ENCODE measurements at places on chromosomes 13 and 19.

DNA sequence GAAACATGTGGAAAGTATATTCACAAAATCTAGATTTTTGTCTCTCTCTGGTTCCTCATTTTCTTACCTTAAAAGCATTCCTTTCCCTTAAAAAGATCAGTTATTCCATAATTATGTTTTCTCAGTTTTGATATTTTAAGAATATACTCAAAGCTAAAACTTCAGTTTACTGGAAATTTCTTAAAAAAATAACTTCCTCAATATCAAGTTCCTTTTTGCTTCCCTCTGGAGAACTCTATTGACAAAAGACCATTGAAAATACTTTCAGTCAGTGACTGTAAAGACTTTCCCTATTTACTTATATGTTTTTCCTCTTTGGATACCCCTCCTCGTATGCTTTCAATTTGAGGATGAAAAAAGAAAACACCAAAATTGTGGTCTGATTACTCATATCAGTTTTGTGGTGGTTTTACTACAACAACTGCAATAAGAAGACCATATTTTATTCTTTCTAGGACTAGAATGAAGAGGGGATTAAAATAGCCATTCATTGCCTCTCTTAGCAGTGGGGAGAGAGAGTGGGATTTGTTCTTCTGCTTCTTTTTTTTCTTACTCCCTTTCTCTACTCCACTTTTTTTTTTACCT, 113.2 kb downstream of the ESD start:
- no peak for DNase-seq

DNA sequence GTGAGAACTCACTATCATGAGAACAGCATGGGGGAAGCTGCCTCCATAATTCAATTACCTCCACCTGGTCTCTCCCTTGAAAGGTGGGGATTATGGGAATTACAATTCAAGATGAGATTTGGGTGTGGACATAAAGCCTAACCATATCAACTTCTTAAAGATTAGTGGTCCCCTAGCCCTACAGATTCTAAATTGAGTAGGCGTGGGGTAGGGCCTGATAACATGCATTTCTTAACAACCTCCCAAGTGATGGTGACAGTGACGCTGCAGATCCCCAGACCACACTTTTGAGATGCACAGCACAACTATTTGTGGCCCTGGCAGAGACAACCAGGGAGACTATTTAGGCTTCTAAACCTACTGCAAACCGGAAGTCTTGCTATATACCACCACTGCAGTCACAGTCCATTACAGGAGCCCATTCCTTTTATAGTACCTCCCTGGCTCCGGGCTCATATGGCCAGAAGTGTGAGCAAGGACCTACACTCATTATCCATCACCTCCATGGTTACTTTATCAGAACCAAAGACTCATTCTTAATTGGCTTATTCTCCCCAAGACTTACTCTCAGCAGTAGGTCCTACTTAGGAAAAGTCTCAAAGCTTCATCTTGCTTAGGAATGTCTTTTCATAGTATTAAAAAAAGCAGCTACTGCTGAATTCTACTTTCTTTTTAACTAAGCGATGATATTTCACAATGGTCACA, 2.1 kb upstream of the DPY19L3 start:
- no peak for DNase-seq

DNA sequence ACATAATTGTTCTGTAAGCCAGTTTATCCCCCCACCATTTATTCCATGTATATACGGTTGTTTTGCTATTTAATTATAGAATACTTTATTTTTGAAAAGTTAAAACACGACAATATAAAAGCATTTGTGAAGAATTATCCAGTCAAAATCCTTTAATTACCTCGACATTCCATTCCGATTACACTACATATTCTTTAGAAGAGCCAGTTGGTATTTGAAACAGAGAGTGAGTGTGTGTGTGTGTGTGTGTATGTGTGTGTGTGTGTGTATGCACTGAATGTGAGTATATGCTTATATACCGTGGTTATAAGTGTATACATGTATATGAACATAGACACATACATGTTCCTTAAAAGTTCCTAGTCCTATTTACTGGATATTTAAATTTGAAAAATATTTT, 87.8 kb upstream of the KLF5 start:
- DNase-seq, result no peak

DNA sequence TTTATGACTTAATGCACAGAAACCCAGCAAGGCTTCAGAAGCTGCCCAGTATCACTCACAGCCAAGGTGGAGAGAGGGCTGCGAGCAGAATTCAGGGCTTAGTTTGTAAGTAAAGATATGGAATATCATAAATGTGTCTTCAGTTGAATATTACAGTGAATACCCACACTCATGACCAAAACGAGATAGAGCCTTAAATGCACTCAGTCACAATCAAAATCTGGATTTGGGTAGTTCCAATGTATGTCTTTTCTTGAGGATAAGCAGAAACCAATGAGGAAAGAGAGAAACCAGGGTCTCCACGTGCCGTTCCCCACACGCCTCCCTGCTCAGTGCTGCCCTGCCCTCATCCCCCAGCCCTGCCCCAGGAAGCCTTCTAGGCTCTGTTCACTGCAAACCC, 94.9 kb downstream of the ZIC5 start:
- DNase-seq, result no peak

GRCh38 chr13:50993934-50994333, 84.3 kb downstream of the RNASEH2B start:
- no peak for DNase-seq

DNA sequence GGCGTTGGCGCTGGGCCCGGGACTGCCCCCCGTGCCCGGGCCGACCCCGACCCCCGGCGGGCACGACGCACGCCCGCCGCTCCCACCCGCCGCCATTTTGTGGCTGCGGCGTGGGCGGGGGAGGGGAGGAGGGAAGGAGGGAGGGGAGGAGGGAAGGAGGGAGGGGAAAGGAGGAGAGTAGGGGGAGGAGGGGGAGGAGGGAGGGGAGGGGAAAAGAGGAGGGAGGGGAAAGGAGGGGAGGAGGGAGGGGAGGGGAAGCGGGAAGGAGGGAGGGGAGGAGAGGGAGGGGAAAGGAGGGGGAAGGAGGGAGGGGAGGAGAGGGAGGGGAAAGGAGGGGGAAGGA, at the start of gene BTBD2:
TSS of gene BTBD2 (minus strand) at position 107 of the 343 bp plus-strand sequence. CDS start at position 96, 11 bp downstream.
- DNase-seq, result peak; percentile 59

- no peak for DNase-seq
These were observed 47.0 kb downstream of the ZNF44 start for GRCh38 chr19:12247644-12248222.

DNA sequence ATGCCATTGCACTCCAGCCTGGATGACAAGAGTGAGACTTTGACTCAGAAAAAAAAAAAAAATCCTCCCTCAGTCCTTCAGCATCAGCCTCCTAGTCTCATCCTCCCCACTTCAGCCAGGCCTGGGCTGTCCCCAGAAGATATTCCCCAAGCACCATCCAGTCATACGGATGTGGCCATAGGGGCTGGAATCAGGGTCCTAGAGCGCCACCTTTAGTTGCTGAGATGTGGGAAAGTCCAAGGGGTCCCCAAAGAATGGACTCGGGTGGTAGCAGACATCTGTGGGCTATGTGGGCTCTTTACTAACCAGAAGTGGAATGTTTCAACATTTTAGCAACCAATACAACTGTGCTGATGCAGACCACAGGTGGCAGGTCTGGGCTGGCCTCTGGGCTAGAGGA, 3.1 kb upstream of the TYROBP start:
- DNase-seq, result no peak

- no peak for DNase-seq
These were observed 783 bp downstream of the RHPN2 start for GRCh38 chr19:33063753-33064457.

DNA sequence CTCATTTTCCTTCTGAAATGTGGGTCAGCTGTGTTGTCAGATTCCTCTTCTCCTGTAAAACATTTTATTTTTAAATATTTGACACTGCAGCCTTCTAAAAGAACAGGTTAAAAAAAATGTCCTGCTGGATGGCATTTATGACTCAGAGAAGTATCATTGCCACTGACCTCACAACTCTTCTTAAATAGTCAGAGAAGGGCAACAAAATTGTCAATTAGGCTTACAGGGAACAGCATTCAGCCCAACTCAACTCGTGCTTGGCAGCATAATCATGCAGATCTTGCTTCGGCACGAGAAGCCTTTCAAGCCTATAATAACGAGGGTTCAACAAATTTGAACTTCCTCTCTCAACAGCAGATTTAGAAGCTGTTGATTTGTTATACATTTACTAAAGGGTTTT, 296.7 kb upstream of the DACH1 start:
- DNase-seq, result no peak

DNA sequence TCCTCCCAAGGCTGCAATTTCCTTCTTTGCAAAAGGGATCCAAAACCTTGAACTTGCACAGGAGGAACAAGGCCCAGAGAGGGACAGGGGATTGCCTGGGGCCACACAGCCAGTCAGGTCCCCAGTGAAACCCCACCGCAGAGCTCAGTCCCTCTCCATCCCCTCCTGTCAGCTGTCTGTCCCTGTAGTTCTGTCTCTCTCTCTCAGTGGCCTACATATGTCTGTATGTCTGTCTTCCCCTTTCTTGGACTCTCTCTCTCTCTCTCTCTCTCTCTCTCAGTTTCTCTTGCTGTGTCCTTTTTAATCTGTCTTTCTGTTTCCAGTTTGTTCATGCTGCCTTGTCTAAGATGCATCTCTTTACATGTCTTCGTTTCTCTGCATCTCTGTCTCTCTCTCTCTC, 11.5 kb downstream of the CEACAM19 start:
- DNase-seq, result no peak

GRCh38 chr13:109680930-109681329, 105.5 kb downstream of the IRS2 start:
- DNase-seq, result no peak

GRCh38 chr19:29268103-29268502, 55.2 kb upstream of the UQCRFS1 start:
- DNase-seq, result no peak

DNA sequence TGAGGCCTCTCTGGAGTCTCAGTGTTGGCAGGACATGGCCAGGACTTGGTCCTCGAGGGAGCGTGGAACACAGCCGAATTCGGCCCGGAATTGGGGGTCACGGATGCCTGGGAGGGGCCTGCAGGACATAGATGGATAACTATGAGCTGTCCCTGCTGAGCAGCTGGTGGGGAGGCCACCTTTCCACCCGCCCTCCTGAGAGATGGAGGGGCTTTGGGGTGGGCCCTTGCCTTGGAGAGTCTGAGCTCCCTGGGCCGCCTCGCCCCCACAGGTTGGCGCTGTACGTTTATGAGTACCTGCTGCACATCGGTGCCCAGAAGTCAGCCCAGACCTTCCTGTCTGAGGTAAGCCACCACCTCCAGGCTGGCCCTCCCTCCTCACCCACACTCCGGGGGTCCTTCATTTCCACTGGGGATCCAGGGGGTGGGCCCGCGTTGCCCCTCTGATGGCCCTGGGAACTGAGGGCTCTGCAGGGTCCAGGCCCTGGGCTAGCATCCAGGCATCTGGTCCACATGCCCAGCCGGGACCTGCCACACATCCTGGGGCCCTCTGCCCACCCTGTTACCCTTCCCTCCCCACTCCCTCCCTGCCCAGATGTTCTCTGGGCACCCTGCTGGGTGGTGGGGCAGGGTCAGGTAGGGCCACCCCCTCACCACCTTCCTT, 8.0 kb downstream of the SSBP4 start:
- no peak for DNase-seq

- DNase-seq, result no peak
These were observed 3.0 kb upstream of the C19orf81 start for GRCh38 chr19:50646074-50646807.

DNA sequence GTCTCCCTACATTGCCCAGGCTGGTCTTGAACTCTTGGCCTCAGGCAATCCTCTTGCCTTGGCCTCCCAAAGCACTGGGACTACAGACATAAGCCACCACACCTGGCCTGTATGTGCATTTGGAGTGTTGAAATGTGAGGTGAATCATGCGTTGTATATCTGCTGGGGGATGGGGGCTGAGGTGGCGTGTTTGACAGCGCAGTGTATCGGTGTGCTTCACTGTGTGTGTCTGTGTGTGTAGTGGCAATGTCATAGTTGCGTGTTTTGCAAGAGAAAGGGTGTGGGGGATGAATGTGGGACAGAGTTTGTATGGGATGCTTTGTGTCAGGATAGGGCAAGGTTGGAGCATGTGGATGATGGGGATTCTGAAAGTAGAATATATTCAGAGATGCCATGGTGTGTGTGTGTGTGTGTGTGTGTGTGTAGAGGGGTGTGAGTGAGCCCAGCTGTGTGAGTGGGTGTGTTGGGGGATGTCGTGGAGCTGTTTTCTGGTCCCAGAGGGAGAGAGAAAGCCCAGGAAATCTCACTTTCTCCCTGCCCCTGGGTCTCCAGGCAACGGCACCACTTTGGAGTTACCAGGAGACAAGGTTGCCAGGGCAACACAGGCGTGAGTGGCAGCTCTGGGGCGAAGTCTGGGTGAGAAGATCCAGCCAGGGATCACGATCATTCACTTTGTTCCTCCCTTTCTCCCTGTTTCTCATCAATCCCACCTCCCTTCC, 1.1 kb upstream of the SWSAP1 start:
- DNase-seq, result no peak

GRCh38 chr13:101755228-101755887, 302.9 kb downstream of the ITGBL1 start:
- DNase-seq, result no peak

DNA sequence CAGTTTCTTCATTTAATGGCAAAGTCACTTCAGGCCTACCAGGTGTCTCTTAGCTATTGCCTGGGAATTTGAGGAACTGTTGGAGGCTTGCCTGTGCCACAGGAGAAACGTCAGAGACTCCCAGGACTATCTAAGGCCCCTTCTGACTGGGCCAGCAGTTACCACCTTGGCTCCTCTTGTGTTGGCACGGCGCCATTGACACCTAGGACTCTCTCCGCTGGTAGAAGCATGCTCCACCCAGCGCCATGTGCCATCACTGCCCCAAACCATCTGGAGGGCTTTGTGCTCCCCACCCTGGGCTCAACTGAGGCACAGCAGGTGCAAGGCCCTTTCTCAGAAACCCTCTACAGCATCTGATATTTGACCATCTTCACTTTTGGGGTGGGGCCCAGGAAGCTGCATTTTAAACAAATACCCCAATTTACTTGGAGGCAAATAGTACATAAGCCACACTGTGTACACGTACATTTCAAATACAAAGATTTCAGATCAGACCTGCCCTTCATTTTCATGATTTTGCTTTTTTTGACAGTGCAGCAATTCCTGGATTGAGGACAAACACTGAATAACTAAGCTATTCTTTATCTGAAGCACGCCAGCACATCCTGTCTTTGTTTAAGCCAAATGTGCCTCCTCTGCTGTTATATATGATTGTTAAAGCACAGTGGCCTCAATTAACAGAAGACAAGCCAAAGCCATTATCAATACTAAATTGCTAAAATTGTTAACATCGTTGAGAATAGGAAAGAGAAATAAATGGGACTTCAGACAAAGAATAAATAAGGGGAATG, 59.9 kb upstream of the TPP2 start:
- DNase-seq, result no peak

- no peak for DNase-seq
These were observed 67.7 kb upstream of the TEX29 start for GRCh38 chr13:111252446-111253364.

GRCh38 chr19:46186717-46187101, 38.7 kb downstream of the IGFL2 start:
- DNase-seq, result no peak

GRCh38 chr19:13748169-13748828, 16.0 kb upstream of the MRI1 start:
- DNase-seq, result peak; percentile 15

- no peak for DNase-seq
These were observed 167.2 kb upstream of the SERP2 start for GRCh38 chr13:44206434-44206833.

GRCh38 chr19:46494941-46495785, 504 bp downstream of the PNMA8B start:
- no peak for DNase-seq

Measured in stimulated activated CD4-positive, alpha-beta T cell treated with anti-CD3 and anti-CD28 coated beads, Interleukin-4, amount 100 ng/mL, for 4 hours (primary cell).